Osteocyte (in vitro differentiated cells): ENCODE measurements at places on chromosomes 4 and X.

DNA sequence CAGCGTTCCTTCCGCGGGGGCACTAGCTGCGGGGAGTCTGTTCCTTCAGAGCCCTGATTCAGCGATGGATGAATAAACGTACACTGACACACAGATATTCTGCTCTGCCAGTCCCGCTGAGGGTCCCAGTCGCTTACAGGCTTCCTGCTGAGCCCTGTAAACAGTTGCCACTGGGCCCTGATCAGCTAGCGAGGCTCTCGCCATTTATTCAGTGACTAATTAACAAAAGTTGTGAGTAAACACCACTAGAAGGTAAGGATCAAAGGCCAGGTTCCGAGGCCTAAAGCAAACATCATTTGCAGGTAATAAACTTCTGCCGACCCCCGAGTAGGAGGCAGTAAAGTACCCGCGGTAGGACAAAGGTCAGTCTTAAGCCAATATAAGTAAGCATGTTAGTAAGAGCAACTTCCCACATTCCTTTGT, 442.6 kb upstream of the GALNT7 start:
- no peak for DNase-seq

GRCh38 chr4:167406181-167406580, 171.9 kb upstream of the SPOCK3 start:
- no peak for DNase-seq

GRCh38 chr4:43253541-43253940, 361.0 kb downstream of the GRXCR1 start:
- DNase-seq: no peak

DNA sequence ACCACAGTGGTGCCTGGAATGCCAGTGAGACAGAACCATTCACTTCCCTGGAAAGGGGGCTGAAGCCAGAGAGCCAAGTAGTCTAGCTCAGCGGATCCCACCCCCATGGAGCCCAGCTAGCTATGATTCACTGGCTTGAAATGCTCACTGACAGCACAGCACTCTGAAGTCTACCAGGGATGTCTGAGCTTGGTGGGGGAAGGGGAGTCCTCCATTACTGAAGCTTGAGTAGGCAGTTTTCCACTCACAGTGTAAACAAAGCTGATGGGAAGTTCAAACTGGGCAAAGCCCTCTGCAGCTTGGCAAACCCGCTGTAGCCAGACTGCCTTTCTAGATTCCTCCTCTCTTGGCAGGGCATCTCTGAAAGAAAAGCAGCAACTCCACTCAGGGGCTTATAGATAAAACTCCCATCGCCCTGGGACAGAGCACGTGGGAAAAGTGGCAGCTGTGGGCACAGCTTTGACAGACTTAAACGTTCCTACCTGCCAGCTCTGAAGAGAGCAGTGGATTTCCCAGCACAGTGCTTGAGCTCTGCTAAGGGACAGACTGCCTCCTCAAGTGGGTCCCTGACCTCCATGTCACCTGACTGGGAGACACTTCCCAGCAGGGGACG, 32.0 kb downstream of the NAP1L2 start:
- no peak for DNase-seq

GRCh38 chrX:48001260-48001659, 2.5 kb downstream of the ZNF182 start:
- DNase-seq: no peak

DNA sequence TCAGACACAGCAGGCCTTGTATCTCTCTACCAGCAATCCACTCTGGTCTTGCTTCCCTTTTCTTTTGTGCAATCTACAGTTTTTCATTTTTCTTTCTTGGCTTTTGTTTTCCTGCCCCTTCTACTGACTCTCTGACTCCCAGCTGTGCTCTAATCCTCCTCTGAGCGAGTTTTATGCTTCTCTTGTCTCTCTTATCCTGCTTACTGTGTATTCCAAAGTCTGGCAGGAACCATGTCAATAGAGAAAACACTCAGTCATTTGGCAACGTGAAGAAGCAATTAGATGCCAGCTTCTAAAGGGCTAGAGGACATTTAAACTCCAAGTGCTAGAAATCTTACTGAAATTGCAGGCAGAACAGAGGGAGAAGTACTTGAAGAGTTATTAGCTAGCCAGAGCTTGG, 984.6 kb upstream of the TENM3 start:
- DNase-seq: no peak

DNA sequence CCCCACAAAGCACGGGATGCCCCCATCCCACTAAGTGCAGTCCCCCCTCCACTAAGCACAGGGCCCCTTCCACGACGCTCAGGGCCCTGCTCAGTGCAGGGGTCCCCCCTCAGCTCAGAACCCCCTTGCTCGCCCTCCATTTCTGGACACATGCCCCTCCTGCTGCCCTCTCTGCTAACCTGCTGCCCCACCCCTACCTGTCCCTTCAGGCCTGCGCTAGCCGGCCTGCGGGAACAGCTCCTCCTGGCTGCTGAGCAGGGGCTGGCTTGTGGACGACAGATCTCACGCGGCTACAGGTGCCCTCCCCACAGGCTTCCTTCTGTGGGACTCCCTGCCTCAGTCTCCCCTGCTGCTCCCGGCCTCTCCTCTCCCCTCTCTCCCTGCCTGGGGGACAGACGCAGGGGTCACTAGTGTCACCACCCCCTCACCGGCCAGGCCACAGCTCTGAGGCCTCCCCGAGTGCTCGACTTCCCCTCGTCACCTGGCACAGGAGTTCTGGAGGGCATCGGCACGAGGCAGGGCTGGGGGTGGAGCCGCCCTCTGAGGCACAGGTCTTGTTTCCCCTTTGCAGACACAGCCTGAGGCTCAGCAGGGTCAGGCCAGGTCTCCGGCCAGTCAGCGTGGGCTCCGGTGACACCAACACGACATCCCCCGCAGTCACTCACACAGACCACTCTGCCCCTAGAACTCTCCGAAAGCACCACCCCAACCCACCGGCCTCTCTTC, 21.6 kb downstream of the GAK start:
- no peak for DNase-seq

DNA sequence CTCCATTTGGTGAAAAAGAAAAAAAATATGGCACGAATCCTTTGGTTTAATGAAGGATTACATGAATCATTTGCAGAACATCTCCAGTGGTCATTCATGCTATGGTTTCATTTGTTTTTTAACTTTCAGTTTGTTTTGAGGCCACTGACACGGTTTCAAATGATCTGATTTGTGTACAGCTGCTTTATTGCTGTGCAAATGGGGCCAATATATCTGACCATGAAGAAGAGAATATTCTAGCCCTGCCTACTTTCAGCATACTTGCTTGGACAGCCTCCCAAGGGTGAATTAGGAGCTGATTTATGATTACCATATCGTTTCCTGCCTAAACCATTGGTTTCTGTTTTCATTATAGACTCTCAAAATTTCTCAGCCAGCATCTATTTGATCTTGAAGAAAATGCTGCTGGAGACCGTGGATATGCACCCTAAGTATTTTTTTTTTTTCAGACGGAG, 30.7 kb downstream of the SPARCL1 start:
- DNase-seq: no peak

GRCh38 chrX:56530011-56530410, 33.4 kb upstream of the UBQLN2 start:
- DNase-seq: no peak

DNA sequence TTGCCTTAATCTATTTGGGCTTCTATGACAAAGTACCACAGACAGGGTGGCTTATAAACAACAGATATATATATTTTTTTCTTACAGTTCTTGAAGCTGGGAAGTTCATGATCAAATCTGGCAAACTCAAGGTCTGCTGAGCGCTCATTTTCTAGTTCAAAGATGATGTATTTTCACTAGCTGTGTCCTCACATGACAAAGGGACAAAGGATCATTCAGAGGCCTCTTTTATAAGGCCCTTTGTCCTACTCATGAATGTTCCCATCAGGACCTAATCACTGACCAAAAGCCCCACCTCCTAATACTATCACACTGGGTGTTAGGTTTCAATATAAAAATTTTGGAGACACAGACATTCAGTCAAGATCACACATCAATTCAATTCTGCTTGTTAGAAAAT, 2025.2 kb downstream of the PCDH7 start:
- no peak for DNase-seq

- DNase-seq: no peak
Measured at GRCh38 chr4:147761218-147761883, 29.5 kb downstream of the ARHGAP10 start.

- no peak for DNase-seq
Measured at GRCh38 chr4:182640932-182641331, 276.3 kb downstream of the DCTD start.

DNA sequence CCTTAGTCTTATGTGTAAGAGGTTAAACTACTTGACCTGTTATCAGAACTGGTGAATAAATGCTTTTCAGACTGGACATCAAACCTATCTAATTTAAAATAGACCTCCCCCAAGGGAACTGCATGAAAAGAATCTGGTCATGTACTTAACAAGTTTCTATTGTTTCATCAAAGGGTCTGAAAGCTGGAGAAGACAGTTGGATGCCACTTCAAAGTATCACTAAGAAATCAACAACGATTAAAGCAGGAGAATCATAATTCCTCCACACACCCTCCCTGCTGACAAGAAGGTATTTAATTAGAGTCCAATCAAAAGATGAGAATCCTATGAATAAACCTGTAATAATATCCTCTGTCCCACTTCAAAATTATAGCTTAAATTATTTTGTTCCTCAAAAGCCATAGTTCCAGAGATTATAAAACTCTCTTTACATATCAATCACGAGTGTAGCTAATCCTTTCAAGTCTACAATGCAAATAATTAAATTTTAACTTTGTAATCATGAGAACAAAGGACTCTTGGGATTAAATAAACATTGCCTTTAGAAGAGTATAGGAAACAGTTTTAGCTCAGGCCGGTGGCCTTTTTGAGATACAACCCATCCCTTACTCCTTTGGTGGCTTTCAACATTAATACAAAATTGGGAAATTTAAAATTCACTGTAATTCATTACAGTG, 35.1 kb downstream of the TSPAN5 start:
- no peak for DNase-seq

GRCh38 chr4:73772363-73772762, 32.0 kb downstream of the CXCL8 start:
- no peak for DNase-seq

DNA sequence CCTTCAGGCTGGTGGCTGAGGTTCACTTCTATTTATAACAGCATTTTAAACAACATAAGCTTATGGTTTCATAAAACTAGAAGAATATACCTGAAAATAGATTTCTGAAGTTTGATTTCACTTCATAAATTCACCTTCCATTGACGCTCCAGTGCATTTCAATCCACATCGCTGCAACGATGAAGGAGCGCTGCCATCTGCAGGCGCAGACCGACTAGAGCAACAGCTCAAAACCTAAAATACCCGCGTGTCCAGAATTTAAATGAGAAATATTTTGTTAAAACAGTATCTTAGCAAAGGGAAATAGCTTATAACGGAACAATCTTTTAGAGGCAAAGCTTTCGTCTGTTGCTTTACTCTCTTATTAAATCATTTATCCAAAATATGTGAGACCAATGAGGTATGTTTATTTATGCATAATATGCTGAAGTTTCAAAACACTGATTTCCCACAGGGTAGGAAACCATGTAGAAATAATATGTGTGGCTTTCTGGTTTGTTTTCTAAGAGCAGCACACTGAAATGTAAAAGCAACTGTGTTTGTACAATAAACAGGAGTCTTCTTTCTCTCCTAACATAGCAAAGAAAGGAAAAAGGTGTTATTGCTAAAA, 816.4 kb upstream of the FRG1 start:
- no peak for DNase-seq
